IPS-NIHi11 (cell line): ENCODE measurements at places on chromosomes 6 and 20.

DNA sequence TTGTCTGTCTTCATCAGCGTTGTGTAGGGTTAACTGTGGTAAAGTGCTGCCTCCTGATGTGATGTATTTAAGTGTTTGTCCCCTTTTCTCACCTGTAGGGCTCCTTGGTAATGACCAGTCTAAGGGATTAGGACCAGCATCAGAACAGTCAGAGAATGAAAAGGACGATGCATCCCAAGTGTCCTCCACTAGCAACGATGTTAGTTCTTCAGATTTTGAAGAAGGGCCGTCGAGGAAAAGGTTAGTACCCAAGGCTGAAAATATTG is 164.2 kb downstream of the JARID2 start:
- no peak for DNase-seq

DNA sequence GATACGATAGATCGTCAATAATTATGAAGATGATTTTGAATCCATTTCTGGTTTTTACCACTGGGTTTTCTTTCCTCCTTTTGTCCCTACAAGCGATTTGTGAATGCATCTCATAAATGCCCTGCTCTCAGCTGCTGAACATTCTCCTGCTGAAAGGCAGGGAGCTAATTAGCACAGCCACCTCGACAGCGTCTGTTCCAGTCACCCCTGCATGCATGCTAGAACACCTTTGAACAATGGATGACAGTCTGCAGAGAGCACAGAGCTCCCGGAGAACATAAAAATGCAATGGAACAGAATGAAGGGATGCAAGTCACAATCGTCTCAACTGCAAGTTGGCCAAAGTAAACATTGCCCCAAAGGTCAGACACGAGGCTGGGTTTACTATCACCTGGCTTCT is 105.8 kb downstream of the SLC35B3 start:
- DNase-seq: no peak

DNA sequence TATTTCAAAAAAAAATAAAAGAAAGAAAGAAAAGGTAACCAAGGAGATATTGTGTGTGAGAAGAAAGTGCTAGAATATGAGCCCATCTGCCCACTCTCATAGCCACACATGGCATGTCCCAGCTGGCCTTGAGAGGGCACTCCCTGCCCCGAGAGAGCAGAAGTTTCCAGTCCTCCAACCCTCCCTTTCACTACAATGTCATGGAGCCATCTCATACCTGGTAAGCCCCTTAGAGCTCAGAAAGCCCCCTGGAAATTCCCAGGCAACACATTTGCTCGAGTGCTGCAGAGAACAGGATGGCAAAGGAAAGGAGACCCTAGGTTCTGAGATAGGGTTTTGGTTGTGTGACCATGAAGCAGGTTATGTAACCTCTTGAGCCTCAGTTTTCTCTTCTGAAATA is 75.8 kb upstream of the RIN2 start:
- no peak for DNase-seq

DNA sequence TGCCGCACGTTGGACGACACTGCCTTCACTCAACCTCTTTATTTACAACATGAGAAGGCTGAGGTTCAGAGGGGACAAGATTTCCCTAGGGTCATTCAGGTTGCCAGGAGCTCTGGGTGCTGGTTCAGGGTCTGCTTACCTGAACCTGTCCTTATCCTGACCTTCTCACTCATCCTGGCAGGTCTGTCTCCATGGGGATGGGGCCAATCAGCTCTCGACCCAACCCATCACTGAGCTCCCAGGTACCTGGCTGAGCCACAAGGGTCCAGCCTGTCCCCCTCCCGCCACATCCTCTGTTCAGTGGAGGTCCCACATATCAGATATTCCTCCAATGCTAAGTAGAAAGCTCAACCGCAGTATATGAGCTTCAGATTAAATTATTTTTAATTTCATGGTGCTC is 225.6 kb downstream of the ANKRD60 start:
- DNase-seq: no peak

GRCh38 chr6:28945349-28945748 is 21.6 kb upstream of the TRIM27 start:
- DNase-seq: no peak

DNA sequence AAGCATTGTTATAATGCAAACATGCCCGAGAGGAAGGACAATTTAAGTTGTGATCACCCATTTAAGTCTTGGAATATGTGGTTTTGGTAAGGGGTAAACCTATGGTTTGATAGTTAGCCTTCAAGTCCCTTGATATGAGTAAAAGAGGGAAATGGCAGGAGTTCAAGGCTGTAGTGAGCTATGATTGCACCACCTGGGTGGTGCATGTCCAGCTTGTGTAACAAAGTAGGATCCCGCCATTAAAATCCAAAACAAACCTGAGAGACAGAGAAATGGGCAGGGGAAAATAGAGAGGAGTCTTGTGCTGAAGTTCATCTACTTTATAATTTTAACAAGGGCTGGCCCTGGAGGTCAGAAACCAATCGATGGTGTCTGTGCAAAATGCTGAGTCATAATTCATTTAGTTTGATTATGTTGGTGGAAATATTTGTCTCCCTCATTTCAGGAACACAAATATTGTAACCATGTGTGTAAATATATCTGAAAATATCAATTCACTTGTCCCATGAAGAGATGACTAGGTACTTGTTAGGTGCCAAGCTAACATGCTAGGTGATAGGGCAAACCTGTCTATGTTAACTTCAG is 23.2 kb upstream of the ARMH2 start:
- no peak for DNase-seq

- DNase-seq: no peak
Observed at GRCh38 chr20:3813848-3814581, 6.3 kb upstream of the AP5S1 start.

DNA sequence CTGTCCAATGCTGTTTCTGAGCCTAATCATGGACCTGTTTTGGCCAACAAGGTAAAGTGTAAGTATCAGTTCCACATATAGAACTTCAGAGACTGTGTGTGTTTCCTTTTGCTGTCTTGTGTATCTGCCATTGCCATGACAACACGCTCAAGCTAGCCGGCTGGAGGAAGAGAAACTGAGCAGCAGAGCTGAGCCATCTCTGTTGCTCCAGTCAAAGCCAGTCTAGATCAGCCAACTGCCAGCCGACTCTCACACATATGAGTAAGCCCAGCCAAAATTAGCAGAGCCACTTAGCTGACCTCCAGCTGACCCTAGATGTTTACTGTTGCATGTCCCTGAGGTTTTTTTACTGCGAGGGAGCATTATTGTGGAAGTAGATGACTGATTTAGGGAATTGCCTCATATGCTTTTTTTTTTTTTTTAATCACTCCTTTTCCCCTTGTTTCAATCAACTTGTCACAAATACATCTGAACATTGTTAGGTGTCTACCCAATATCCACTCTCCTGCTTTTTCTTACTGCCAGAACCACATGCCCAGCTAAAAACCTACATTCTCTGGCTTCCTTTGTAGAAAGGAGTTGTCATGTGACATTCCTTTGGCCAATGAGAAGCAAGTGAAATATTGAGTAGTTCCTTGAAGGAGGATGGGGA is 304.3 kb upstream of the SUPT3H start:
- no peak for DNase-seq

GRCh38 chr6:11132194-11132888 is 20.8 kb upstream of the ERVFRD-1 start:
- DNase-seq: no peak

- no peak for DNase-seq
Observed at GRCh38 chr6:118558464-118559217, 10.5 kb downstream of the PLN start.

- no peak for DNase-seq
Observed at GRCh38 chr6:139549561-139550070, 175.2 kb upstream of the CITED2 start.

DNA sequence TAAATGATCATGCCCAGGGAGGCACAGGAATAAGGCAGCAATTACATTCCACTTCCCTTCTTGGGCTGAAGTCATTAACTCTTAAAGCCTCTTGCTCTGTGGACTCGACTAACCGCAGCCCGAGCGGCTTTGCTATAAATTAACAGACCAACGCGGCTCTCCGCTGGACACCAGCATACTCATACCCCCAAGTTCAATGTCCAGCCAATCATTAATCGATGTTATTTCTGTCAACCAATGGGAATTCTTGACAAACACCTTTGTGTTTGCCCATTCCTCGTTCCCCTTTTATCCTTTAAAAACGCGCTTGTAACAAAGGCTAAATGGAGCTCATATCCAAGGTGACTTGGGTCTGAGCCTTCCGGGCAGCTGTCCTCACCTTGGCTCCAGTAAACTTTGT is 183.1 kb upstream of the RALGAPA2 start:
- DNase-seq: no peak

DNA sequence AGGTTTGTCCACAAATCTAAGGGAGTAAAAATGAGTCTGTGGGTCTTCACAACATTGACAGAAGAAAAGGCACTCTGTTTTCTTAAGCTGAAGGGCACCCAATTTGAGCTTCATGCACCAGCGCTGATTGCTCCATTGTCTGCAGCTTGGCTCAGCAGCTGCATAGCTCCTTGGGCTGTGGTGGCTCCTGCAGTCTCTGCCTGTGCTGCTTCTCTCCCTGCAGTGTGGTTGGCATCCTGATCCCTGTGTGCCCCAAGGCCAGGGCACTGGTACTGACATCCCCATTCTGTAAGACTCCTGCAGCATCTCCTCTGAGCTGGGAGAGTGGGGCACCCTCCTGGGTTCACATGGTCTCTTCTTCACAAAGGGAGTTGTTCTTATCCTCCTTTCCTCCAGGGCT is 83.2 kb upstream of the B3GAT2 start:
- DNase-seq: no peak

DNA sequence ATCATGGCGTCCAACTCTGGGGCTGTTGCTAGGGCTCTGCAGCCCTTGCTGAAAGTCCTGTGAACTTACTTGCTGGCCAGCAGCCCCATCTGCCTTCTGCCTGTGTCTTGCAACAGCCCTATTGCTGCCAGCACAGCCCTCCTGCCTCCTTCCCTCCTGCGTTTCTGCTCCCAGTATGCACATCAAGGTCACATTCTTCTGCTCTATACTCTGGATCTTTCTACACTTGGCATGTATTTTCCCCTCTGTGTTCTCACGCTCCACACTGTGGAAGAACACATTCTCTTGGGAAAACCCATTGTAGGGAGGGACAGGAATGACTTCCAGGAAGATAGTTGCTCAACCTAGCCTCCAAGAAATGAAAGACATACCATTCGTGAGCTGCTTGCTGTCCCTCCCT is 80.9 kb upstream of the PHACTR2 start:
- DNase-seq: no peak

DNA sequence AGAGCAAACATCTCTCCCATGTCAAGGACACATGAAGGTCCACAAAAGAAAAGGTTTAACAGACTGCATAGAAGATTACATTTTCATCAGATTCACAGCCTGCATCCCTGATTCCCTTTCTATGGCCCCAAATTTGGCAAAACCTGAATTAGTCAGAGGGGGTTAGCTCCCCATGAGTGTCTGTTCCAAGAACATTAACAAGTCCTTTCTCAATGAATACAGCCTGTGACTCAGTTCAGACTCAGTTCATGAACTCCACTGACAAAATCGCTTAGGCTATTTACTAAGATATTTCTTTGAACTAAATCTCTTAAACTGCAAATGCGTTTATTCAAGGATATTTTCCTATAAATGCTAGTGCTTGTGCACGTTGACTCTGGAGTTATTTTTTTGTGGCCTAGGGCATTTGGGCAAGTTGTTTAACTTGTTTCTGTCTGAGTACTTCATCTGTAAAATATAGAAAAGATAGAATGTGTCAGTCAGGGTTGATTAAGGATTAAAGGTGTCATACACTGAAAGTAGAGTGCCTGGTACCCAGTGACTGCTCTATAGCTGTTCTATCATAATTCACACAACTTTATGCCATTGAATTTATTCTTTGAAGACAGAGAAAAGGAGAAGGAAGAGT is 422.6 kb downstream of the HTR1B start:
- DNase-seq: no peak

DNA sequence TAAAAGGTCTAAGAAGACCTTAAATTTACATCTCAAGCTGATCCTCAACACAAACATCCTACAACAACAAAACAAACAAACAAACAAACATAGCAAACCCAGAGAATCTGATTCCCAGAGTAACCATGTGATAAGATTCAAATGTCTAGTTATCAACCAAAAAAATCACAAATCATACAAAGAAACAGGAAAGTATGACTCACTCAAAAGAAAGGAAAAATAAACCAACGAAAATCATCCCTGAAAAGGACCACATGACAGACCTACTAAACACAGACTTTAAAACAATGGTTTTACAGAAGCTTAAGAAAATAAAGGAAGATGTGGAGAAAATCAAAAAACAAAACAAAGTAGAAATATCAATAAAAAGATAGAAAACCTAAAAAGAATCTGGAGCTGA is 18.1 kb downstream of the VNN1 start:
- no peak for DNase-seq

- no peak for DNase-seq
Observed at GRCh38 chr6:138882369-138883017, 86.6 kb downstream of the ECT2L start.

GRCh38 chr6:75503291-75503690 is 9.7 kb upstream of the FILIP1 start:
- DNase-seq: no peak

GRCh38 chr20:12217382-12217781 is 299.7 kb downstream of the BTBD3 start:
- DNase-seq: no peak

- DNase-seq: no peak
Observed at GRCh38 chr6:35203680-35204079, 10.1 kb upstream of the SCUBE3 start.

DNA sequence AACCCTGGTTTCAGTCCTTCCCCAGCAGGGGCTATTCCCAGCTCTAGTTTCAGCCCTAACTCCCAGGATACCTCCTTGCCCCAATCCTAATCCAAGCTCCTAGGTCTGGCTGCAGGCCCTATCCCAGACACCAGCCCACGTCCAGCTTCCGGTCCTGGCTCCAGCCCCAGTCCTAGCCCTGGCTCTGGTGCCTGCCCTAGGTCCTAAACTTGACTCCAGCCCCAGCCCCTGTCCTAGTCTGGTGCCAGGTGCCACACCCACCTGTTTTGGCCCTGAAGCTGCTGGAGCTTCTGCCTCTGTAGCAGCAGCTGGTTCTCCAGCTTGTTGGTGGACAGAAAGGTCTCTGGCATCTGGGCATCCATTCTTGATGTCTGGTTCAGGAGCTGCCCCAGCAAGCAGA is 28.1 kb downstream of the ANGPT4 start:
- no peak for DNase-seq

- no peak for DNase-seq
Observed at GRCh38 chr20:57007171-57007540, 259.3 kb downstream of the BMP7 start.

DNA sequence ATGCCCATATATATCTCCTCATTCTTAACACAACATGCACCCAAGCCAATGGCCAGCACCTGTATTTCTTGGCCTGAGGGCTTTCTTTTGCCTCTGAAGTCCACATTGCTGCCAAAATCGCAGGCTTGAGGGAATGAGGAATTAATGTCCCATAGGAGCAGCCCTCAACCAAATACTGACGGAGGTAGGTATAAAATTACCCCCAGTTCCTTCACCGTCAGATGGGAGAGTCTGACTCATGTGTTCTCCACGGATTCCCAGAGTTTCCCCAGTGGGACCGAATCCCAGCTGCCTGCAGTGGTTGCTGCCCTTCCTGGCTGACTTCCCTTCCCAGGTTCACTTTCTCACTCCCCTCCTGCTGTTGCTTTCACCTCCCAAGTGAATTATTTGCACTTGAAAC is 602.2 kb upstream of the NOX3 start:
- DNase-seq: no peak

GRCh38 chr20:1491281-1491840 is at the start of gene SIRPB2:
SIRPB2 (minus strand) TSS chr20:1491420; CDS start chr20:1491359, 61 bp downstream.
- DNase-seq: no peak

GRCh38 chr20:53606364-53606985 is 12.8 kb upstream of the ZNF217 start:
- DNase-seq: no peak
